ENCODE measurements at places on chromosomes 11 and 22. TPM values are rescaled to one million over a fixed set of nuclear protein-coding genes. Genes with fewer than 3 reads are reported as not detected.

- H3K27ac ChIP-seq, result no peak overlapping the region
- DNase-seq, result no peak
- no peak overlapping the region for H3K4me3 ChIP-seq
- H3K4me1 ChIP-seq, result no peaks in the 10 kb centered on the region
- no peaks in the 10 kb centered on the region for H3K36me3 ChIP-seq
These were observed 77.4 kb downstream of the MS4A13 start for GRCh38 chr11:60592601-60593000.

GRCh38 chr11:118592616-118593367 lies 14.6 kb upstream of the PHLDB1 start:
- no peaks in the 10 kb centered on the region for H3K4me1 ChIP-seq
- no peak overlapping the region for H3K4me3 ChIP-seq
- no peak for DNase-seq
- H3K27ac ChIP-seq, result no peak overlapping the region
- H3K27me3 ChIP-seq, result no peaks in the 10 kb centered on the region

DNA sequence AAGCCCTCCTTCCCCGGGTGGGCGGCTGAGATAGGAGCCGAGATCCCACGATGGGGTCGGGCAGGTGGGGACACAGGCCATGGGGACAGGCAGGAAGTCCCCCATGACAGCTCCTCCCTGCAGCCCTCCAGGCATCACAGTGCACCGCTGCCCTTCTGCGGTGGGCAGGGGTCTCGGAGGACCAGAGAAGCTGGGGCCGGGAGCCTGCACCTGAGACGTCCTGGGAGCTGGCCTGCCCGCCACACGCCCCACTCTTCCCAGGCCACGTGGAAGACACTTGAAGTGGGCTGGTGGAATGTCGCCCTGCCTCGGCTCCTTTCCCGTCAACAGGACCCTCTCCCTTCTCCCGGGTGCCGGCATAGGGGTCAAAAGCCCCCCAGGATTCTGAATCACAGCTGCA lies 55.4 kb downstream of the ELFN2 start:
- H3K27ac ChIP-seq, result no peak overlapping the region
- no peaks in the 10 kb centered on the region for H3K27me3 ChIP-seq
- no peaks in the 10 kb centered on the region for H3K36me3 ChIP-seq
- H3K4me3 ChIP-seq, result no peak overlapping the region

DNA sequence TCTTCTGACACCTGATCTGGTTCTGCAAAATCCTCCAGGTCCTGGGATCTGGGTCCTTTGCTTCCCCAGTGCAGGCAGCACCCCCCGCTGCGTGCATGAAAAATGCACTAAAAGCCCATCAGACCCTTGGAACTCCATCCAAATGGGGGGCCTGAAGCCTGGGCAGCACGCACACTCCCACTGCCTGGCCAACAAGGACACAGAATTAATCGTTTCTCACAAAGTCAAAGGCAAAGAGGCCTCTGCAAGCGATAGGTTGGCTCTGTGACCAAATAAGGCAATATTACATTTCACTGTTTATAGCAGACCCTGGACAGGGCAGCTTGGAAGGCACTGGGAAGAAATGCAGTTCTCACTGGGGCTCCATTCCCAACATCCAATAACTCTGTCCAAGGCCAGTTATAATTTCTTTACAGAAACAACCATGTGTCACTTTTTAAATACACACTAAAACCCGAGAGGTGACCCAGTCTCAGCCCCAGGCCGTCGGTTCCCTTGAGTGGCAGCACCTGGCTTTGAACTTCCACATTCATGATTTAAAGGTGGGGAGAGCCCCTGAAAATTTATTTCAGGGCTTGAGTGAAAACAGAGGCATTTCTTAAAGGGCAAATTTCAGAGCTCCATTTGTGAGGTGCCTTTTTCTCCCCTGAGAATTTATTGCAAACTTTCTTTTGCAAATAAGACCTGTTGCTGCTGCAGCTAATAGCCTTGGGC lies 114.4 kb upstream of the ANO1 start:
- DNase-seq, result no peak
- H3K4me3 ChIP-seq, result no peak overlapping the region
- H3K27me3 ChIP-seq, result no peaks in the 10 kb centered on the region
- H3K4me1 ChIP-seq, result peaks cover 6% of the 10 kb centered on the region
- no peaks in the 10 kb centered on the region for H3K36me3 ChIP-seq
- no peak overlapping the region for H3K27ac ChIP-seq

- no peaks in the 10 kb centered on the region for H3K36me3 ChIP-seq
- DNase-seq, result no peak
- H3K27ac ChIP-seq, result no peak overlapping the region
- no peaks in the 10 kb centered on the region for H3K27me3 ChIP-seq
- no peak overlapping the region for H3K4me3 ChIP-seq
These were observed 454.0 kb upstream of the DDI1 start for GRCh38 chr11:103582351-103582909.

DNA sequence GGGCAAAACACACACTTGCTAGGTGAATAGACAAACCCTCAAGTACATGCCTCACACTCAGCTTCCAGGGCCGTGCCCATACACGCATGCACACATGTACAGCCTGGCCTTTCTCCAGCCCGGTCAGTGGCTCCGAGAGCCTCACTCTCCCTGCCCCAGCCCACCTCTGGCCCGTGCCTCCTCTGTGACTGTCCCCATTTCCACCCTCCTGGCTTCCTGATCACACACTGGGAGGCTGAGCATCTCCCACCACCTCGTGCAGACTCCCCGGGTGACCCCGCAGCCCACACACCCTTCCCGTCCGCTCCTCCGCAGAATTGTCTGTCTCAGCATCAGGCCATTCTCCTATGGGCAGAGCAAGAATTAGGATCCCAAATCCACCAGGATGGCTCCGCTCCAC lies 634.1 kb downstream of the TBC1D22A start:
- H3K4me3 ChIP-seq, result no peak overlapping the region
- H3K27me3 ChIP-seq, result no peaks in the 10 kb centered on the region
- H3K36me3 ChIP-seq, result no peaks in the 10 kb centered on the region
- H3K4me1 ChIP-seq, result no peaks in the 10 kb centered on the region

DNA sequence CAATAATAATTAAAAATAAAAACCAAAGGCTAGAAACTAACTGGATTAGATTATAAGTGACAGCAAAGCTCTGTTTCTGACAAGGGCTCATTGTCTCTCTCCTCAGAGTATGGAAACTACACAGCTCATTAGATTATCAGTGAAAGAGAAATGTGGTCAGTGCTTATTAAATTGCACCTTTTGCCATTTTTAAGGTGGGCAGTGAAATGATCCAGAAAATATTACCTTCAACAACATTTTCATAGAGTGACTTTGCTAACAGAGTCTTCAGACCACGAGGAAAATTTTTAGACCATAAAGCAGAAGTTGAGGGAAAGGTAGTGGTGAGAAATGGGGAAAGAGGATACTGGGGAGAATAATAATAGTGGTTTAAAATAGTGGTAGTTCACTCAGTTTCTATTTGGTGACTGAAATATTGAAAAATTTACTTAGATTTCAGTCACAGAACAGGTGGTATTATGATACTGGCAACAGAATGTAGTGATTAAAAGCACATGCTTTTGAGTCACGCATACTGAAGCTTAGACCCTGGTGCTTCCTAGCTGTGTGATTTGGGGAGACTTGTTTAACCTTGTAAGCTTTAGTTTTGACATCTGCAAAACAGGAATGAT lies 684.0 kb upstream of the CCDC90B start:
- no peak overlapping the region for H3K4me3 ChIP-seq
- no peak overlapping the region for H3K27ac ChIP-seq
- no peaks in the 10 kb centered on the region for H3K27me3 ChIP-seq
- no peaks in the 10 kb centered on the region for H3K4me1 ChIP-seq
- H3K36me3 ChIP-seq, result no peaks in the 10 kb centered on the region

- H3K4me1 ChIP-seq, result no peaks in the 10 kb centered on the region
- H3K27me3 ChIP-seq, result no peaks in the 10 kb centered on the region
- no peaks in the 10 kb centered on the region for H3K36me3 ChIP-seq
- H3K4me3 ChIP-seq, result no peak overlapping the region
- no peak for DNase-seq
These were observed 10.7 kb downstream of the TUB start for GRCh38 chr11:8091721-8092120.

GRCh38 chr11:57134284-57134683 lies 47.5 kb upstream of the LRRC55 start:
- H3K36me3 ChIP-seq, result no peaks in the 10 kb centered on the region
- H3K4me1 ChIP-seq, result no peaks in the 10 kb centered on the region
- DNase-seq, result no peak

DNA sequence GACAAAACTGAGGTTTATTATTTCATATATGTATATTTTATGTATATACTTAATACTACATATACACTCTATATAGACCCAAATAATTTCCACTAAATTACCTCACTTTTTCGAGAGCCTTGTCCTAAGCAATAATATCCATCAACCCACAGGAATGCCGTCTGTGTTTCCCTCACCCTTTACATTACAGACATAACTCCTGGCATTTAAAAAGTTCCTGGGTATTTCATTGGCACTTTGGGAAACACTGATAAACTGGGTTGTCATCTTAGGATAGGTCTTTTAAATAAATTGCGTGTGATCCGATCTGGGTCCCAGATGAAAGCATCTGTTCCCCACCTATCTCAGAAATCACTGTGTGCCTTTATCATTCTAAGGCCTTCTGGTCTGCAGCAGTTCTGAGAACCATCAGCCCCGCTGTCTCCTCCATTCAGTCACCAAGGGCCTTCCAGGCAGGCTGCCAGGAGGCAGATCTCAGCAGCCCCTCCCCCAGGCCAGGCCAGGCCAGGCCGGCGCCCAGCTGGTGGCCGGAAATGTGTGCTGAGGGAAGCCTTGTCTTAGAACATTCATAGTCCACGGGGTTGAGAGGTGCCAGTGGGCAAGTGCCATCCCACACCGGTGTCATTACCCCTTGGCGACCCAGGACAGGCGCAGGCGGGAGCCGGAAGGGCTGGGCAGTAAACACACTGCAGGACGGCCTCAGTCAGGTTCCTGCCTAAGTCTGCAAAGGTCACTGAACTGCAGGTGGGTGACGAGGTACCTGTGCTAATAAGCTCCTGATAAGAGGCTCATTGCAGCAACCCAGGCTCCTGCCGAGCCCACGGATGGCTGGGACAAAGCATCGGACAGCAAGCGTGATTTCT lies 3.3 kb downstream of the FGF19 start:
- H3K4me3 ChIP-seq, result no peak overlapping the region
- peaks cover 11% of the 10 kb centered on the region for H3K27me3 ChIP-seq

DNA sequence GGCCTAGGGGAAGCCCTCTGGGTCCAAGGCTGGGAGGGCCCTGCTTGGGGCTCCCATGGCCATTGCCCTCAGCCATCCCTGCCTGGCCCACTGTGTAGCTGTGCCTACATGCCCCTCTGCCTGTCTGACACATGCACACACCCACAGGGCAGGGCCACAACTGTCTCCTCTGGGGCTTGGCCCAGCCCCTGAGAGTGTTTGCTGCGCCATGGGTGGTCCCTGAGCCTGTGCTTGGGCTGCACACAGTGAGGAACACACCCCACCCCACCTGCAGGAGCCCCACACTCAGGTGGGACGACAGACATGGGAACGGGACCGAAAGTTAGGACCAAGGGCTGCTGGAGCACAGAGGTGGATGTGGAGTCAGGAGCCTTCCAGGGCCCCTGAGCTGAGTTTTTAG lies 489.5 kb downstream of the TBC1D22A start:
- no peaks in the 10 kb centered on the region for H3K4me1 ChIP-seq
- no peaks in the 10 kb centered on the region for H3K27me3 ChIP-seq
- no peak for DNase-seq
- H3K36me3 ChIP-seq, result no peaks in the 10 kb centered on the region

GRCh38 chr11:57155400-57155799 lies 26.4 kb upstream of the LRRC55 start:
- DNase-seq, result no peak
- H3K27me3 ChIP-seq, result no peaks in the 10 kb centered on the region
- no peaks in the 10 kb centered on the region for H3K4me1 ChIP-seq

GRCh38 chr22:19576460-19577421 lies 52.5 kb upstream of the CLDN5 start:
- no peaks in the 10 kb centered on the region for H3K36me3 ChIP-seq
- H3K27me3 ChIP-seq, result no peaks in the 10 kb centered on the region
- no peak overlapping the region for H3K27ac ChIP-seq
- no peak for DNase-seq
- no peak overlapping the region for H3K4me3 ChIP-seq

GRCh38 chr22:19598054-19598855 lies 74.0 kb upstream of the CLDN5 start:
- H3K27me3 ChIP-seq, result no peaks in the 10 kb centered on the region
- H3K4me1 ChIP-seq, result no peaks in the 10 kb centered on the region
- H3K27ac ChIP-seq, result no peak overlapping the region
- no peak overlapping the region for H3K4me3 ChIP-seq
- H3K36me3 ChIP-seq, result no peaks in the 10 kb centered on the region

GRCh38 chr22:23553438-23553837 lies 26.7 kb downstream of the IGLL1 start:
- no peak overlapping the region for H3K4me3 ChIP-seq
- no peaks in the 10 kb centered on the region for H3K27me3 ChIP-seq
- DNase-seq, result no peak
- no peaks in the 10 kb centered on the region for H3K4me1 ChIP-seq

- no peaks in the 10 kb centered on the region for H3K36me3 ChIP-seq
- no peak overlapping the region for H3K27ac ChIP-seq
- no peak for DNase-seq
- H3K27me3 ChIP-seq, result no peaks in the 10 kb centered on the region
- H3K4me1 ChIP-seq, result no peaks in the 10 kb centered on the region
- no peak overlapping the region for H3K4me3 ChIP-seq
These were observed 119.9 kb downstream of the KIAA1671 start for GRCh38 chr22:25072406-25072805.

DNA sequence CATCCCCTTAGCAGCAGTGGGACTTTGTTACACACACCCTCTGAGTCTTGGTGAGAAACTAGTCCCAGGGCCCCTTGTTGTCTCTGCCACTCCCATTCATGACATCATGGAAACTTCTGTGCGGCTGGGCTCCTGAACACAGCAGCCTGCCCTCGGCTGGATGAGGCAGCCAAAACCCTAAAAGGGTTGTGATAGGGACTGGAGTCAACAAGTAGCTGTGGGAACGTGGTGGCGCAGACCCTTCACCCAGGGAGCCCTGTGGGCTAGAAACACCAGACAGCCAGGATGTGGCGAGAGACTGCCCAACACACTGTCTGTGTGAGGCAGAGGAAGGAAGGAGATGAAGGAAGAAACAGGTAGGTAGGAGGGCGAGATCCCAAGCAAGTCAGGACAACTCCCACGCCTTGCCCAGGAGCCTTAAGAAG lies 3.9 kb downstream of the CD3D start:
- no peaks in the 10 kb centered on the region for H3K4me1 ChIP-seq
- peak; percentile 17 for DNase-seq
- no peak overlapping the region for H3K4me3 ChIP-seq
- H3K36me3 ChIP-seq, result no peaks in the 10 kb centered on the region
- H3K27ac ChIP-seq, result no peak overlapping the region

GRCh38 chr11:64008283-64008913 lies 22.2 kb downstream of the OTUB1 start:
- DNase-seq, result no peak
- H3K36me3 ChIP-seq, result no peaks in the 10 kb centered on the region
- H3K4me3 ChIP-seq, result no peak overlapping the region

APLP2 gene
- 157 TPM for total RNA-seq

FOXRED1 gene
- 9.3 TPM for total RNA-seq

DCHS1 gene
- 10.9 TPM for total RNA-seq

MMP12 gene
- total RNA-seq, result not detected

BCL2L13 gene
- 19.8 TPM for total RNA-seq

LTO1 gene
- 13.0 TPM for total RNA-seq

NXPE1 gene
- not detected for total RNA-seq

TRIM34 gene
- total RNA-seq, result 4.6 TPM

TEAD1 gene
- 55.0 TPM for total RNA-seq

C11orf91 gene
- total RNA-seq, result not detected

ANO9 gene
- 26.4 TPM for total RNA-seq

BAD gene
- 85.9 TPM for total RNA-seq

FBLN1 gene
- 97.0 TPM for total RNA-seq

Data from body of pancreas (tissue), 4 donors.